HFFc6 (cell line): ENCODE measurements at places on chromosomes 13 and 19.

DNA sequence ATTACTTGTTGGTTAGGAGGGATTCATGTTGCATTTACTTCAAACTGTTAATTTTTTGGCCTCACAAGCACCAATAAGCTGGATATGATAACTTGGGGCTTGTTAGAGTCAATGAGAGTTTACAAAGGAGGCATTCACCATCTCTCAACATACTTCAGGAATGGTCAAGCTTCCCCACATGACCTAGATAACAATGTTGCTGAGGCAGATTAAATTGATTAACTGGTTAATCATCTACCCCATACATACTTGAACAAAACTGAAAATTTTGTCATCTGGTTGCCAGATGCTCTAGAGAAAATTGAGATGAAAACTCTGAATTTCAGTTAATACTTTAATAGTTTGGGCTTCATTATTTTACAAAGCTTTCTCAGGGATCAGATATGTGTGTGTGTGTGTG is 43.0 kb upstream of the UBL3 start:
- no peak for DNase-seq

GRCh38 chr13:36193151-36193855 is 21.1 kb downstream of the SOHLH2 start:
- no peak for DNase-seq

DNA sequence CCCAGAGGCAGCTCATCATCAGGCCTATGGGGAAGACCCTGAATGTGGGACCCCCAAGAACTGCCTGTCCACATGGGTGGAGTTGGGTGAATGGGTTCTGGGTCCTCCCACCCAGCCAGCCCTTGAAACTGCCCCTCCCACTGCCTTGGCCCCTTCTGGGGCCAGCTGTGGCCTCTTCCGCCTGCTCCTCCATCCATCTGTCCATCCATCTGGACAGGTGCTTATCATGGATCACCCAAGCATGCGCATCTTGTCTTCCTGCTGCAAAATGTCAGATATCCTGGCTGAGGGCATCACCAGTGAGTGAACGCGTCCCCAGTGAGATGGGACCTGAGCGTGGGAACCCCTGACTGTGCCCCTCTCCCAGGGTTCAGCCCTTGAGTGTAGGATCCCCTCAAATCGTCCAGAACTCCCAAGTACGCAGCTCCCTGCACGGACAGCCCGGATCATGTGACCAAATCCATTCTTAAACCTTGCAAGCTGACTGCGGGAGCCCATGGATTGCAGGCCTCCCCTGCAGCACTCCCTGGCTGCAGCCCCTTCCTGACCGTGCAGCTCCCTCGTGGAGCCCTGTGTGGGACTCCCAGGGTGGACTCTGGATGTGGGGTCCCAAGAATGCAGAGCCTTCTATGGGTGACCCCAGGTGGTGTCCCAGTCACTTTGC is 2.0 kb downstream of the STXBP2 start:
- DNase-seq, result no peak

DNA sequence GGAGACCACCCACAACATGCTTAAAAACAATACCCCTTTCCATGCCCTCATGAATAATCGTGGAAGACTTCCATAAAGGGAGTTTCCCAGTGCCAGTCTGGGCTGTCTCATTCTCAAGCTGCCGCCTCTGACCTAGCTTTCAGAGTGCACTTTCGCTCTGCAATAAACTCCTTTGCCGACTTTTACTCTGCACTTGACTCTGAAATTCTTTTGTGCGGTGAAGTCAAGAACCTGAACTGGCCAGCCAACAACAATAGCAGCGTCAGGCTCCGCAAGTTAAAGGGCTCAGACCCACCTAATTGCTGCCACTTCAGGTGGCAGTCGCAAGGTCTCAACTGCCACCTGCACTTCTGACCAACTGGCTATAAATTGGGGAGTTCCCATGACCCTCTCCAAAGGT is 10.3 kb upstream of the LEUTX start:
- DNase-seq, result no peak

DNA sequence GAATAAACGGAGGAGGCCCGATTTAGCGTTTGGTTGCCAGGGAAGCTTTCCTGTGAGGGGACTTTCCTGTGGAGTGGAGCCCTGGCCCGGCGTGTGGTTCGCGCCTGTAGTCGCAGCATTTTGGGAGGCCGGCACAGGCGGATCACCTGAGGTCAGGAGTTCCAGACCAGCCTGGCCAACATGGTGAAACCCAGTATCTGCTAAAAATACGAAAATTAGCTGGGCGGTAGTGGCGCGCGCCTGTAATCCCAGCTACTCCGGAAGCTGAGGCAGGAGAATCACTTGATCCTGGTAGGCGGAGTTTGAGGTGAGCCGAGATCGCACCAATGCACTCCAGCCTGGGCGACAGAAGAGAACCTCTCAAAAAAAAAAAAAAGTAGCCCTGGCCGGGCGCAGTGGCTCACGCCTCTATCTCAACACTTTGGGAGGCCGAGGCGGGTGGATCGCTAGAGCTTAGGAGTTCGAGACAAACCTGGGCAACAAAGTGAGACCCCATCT is 6.9 kb downstream of the KANK3 start:
- no peak for DNase-seq

GRCh38 chr19:5417495-5418436 is 37.5 kb upstream of the ZNRF4 start:
- DNase-seq, result no peak

- no peak for DNase-seq
These were observed 42.4 kb downstream of the BBC3 start for GRCh38 chr19:47188507-47189033.
